Lung (tissue), 17 donors: ENCODE measurements at places on chromosomes 13 and 19. TPM values are rescaled to one million over a fixed set of nuclear protein-coding genes. Genes with fewer than 3 reads are reported as not detected.

Gene EDDM13
- not detected for total RNA-seq

Gene SMIM44
- total RNA-seq, result not detected

Gene ZNF600
- 8.7 TPM for total RNA-seq

Gene TMC4
- total RNA-seq, result 81.0 TPM

Gene CAMSAP3
- 30.4 TPM for total RNA-seq

Gene SIAH3
- total RNA-seq, result 0.03 TPM

Gene AMER2
- not detected for total RNA-seq

Gene ATP8B3
- total RNA-seq, result 2.4 TPM

Gene MEIOSIN
- total RNA-seq, result not detected

Gene TSEN34
- total RNA-seq, result 44.5 TPM

Gene NMRK2
- not detected for total RNA-seq

Gene CACNA1A
- 0.92 TPM for total RNA-seq

Gene NBEA
- 26.5 TPM for total RNA-seq

Gene MYO16
- 1.4 TPM for total RNA-seq

Gene PROZ
- not detected for total RNA-seq

Gene ACTMAP
- 5.3 TPM for total RNA-seq

Gene IZUMO1
- total RNA-seq, result 1.2 TPM

Gene EMC10
- total RNA-seq, result 165 TPM

Gene ZNF709
- 2.6 TPM for total RNA-seq
